ENCODE measurements at places on chromosomes 5 and 9.

DNA sequence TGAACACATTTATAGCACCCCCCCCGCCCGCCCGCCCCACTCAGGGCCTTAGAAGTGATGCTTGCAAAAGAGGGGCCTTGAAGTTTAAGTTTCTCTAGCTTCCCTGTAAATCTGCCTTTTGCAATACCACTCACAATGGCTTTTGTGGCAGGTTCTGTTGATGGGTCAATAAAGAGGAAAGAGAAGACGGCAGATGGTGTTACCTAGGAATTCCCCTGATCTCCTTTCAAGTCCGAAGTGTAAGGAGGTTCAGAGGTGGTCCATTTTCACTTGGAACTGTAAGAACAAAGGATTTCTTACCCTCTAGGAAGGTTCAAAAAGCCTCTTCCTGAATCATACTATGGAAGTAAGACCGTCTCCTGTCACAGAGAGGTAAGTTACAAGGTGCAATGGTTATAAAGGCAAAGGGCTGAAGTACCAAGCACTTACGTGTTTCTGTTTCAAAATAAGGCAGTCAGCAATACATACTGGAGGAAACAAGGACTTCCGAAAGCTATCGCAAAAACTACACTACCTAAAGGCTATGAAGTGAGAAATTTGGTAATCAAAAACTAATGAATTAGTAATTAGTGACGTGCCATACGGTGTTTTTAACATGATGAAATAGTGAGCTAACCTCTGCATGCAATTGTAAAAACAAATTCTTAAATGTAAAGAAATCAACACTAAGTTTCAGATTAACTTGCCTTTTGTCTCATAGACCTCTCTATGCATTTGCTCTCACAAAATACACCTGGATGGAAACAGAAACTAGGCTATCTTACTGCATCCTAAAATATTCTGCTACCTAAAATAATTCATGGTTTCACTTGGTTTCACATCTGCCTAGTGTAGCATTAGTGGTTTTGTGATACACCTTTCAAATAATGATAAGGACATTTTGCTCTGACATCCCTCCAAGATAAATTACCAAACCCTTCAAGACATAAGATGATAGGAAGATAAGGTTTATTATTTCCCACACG lies 589.4 kb upstream of the FAM174A start:
- DNase-seq, result no peak

- no peak for DNase-seq
Measured at GRCh38 chr5:82793808-82794419, 283.3 kb downstream of the TMEM167A start.

DNA sequence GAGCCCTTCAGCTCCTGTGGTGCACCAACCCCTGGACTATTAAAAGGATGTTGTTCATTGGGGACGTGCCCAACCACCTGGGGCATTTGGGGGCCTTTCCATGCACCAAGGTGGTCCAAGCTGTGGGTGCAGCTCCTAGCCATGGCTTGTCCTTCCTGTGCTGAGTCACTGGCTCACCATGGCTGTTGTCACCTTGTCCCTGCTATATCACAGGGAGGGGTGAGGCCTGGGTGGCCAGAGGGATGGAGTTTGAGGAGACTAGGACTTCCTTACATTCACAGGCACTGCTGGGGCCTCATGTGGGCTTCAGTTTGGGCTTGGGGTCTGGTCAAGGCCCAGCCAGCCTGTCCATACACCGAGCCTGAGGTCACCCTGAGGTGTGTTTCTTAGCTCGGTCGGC lies 45.5 kb downstream of the PHF2 start:
- no peak for DNase-seq

DNA sequence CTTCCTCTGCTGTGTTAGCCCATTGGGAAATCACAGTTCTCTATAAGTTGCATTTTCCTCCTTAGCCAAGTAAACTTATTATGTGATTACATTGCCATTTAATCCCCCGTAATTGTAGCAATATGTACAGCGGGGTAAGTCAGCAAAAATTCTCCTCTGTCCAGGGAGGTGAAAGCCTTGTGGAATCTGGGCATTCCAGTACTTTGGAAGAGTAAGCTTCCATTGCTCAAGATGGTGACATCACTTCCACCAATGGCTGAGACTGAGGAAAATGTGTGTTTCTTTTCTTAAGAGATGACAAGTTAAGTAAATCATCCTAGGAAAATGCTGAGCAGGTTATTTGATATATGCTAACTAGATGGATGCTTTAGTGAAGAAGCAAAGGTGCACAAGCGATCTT lies 436.7 kb downstream of the CETN3 start:
- no peak for DNase-seq

DNA sequence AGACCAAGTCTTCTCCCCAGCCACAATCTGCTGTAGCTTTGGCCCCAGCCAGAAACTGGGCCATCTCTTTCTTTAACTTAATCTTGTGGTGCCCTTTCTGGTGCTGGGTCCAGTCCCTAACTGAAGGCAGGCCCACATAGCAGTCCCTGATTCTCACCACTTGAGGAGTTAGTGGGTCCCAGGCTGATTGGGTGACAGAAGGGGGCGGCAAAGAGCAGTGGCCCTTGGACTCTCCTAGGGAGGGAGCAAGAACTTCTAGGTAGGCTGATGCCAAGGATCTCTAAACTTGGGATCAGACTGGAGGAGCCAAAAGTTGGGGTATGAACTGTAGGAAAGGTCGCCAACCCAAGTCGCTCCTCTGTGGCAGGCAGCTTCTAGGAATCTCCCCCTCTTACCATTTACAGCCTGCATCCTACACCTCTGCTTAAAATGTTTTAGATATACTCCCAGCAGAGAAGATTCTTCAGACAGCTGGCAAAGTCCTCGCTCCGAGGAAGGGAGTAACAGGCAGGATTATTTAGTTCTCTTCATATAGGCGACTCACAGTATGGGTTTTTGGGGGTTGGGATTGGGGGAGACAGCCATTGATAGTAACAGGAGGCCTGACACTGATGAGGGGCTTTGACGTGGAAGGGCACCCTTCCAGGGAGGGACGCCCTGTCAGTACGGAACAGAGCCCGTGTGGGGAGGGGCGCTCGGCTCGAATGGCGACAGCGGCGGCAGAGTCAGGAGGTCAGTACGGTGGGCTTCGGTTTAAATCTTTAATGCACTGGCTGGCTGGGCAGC lies 2.0 kb upstream of the CCL27 start:
- DNase-seq, result peak; percentile 51

GRCh38 chr9:109972026-109972882 lies 192.3 kb downstream of the PALM2AKAP2 start:
- DNase-seq, result no peak

GRCh38 chr9:138025908-138026307 lies 148.3 kb downstream of the CACNA1B start:
- DNase-seq, result no peak
